ENCODE measurements at places on chromosomes 5 and 9.
A peak's percentile ranks its signal among the peaks of the same experiment; 100 is the strongest.

GRCh38 chr5:168317521-168318147 lies 26.2 kb downstream of the WWC1 start:
- no peak for DNase-seq

GRCh38 chr5:55134053-55134722 lies 25.8 kb upstream of the GPX8 start:
- DNase-seq, result no peak

- no peak for DNase-seq
Observed at GRCh38 chr5:125357660-125358059, 611.2 kb upstream of the ZNF608 start.

- DNase-seq, result peak; percentile 67
Observed at GRCh38 chr9:76369583-76369982, 24.6 kb downstream of the RFK start.

GRCh38 chr9:86822006-86822801 lies 125.1 kb downstream of the GAS1 start:
- DNase-seq, result no peak

DNA sequence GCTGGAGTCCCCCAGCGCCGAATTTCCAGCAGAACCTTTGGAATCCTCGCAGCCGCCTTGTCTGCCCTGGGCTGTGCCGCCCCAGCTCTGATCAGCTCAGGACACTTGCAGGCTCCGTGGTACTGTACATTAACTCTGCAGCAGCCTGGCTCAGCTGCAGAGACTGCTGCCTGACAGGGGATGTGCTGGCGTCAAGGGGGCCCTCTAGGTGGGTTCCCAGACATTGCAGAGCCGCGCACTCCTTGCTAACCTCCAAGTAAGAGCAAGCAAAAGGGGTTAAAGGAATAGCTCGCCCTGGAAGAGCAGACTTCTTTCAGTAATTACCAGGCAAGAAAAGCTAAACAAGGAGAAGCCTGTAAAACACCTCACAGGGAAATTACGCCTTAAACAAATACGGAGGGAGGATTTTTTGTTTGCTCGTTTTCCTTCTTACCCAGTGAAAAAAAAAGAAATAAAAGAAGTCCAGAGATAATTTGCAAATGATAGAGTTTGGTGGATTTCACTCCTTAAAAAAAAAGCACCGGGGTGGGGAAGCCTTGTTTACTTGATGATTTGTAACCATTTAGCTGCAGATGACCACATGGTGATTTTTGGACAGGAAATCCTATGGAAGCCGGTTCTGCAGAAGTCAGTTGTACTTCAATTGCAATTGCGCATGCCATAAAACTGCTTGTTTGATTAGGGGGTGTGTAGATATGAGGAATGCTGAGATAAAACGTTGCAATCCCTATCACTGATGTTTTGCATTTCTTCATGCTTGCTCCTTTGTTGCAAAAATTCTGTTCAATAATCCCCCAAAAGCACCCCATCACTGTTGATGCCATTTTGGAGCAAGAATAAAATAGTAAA lies 305.8 kb downstream of the PDE4D start:
- DNase-seq, result peak; percentile 84

GRCh38 chr9:95494022-95494415 lies 22.8 kb downstream of the PTCH1 start:
- DNase-seq, result peak; percentile 24

DNA sequence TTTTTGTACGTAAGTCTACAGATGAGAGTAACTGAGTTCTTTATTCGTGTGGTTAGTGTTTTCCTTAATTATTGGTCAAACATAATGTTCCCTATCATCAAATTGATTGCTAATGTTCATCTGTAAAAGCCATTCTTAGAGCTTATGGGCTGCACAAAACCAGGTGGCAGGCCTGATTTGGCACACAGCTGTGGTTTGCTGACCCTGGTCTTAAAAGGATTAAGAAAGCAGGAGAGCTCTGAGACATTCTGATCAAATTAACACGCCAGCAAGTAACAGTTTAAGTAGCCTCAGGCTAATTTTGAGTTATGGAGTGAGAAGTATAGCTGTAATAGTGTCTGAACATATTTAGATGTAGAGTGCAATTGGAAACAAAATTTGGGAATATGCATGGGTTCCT lies 63.2 kb downstream of the PRR16 start:
- DNase-seq, result no peak
